ENCODE measurements at places on chromosomes 11 and 22.

DNA sequence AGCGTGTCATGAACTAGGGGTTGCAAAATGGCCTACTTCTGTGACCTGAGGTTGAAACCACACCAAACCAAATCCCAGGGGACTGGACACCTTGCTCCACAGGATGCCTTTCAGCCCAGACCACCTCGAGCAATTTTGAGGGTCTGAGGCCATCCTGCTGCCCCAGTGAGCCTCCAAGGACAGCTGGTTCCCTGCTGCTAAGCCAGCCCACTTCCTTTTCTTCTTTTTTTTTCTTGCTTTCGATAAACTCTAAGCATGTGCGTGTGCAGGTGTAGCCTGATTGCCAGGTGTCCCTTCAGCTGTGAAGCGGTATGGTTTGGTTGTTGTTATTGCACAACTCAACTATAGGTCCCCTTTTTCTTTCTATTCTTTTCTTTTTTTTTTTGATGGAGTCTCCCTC lies 2.7 kb downstream of the CRYBB1 start:
- DNase-seq: no peak

GRCh38 chr22:31569126-31569525 lies 72.8 kb downstream of the SFI1 start:
- no peak for DNase-seq

DNA sequence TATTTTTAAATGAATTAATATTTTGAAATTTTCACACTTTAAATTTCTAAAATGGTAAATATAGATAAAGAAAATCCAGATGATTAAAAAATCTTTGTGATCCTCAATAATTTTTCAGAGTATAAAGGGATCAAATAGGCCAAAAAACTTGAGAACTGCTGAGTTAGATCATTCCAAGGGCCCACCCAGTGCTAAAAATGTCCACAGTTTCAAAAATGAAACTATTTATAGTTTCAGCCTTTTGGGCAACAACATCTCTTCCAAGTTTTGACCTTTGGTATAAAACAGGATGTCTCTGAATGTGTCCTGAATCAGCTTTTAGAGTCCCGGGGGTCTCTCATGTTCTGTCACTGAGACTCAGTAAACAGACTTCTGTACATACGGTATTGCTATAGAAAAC lies 20.9 kb upstream of the BAIAP2L2 start:
- no peak for DNase-seq

DNA sequence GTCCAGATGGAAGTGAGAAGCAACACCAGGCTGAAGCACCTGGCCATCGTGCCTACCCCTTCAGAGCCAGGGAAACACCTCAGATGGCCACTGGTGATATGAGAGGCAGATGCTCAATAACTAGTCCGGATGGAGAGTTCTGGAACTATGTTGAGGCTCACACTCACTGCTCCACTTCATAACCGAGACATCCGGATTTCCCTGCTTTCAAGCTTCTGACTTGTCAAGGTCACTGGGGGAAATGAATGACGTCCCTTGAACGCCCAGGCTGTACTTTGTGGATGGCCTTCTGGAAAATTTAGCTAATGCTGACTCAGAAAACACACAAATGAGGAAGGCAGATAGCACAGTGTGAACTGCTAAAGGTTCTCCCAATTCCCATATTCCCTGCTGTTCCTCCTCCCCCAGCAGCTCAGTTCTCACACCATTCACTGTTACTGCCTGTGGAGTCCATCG lies at the start of gene LYVE1:
Gene LYVE1 (minus strand): TSS at position 180 of the 456 bp plus-strand sequence. CDS start 133 bp downstream, at position 47.
- DNase-seq: no peak

DNA sequence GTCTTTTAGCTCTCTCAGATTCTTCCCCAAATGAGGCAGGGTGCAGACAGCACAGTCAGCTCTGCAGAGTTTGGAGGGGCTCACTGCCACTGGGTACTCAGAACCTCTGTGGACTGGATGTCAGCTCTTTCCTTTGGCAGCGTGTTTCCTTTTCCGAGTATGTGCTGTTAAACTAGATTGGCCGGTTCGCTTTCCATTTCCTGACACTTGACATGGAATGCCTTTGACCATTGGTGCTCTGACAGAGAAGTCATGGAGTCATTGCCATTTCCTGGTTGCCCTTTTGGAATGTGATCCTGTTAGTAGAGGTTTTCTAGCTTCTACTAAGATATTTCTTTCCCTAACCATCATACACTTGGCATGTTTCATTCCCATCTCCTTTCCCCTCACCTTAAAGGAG lies 86.7 kb downstream of the SWAP70 start:
- no peak for DNase-seq

GRCh38 chr11:102306048-102306597 lies 11.2 kb upstream of the BIRC3 start:
- DNase-seq: no peak

GRCh38 chr11:123484448-123484847 lies 54.4 kb downstream of the GRAMD1B start:
- no peak for DNase-seq

DNA sequence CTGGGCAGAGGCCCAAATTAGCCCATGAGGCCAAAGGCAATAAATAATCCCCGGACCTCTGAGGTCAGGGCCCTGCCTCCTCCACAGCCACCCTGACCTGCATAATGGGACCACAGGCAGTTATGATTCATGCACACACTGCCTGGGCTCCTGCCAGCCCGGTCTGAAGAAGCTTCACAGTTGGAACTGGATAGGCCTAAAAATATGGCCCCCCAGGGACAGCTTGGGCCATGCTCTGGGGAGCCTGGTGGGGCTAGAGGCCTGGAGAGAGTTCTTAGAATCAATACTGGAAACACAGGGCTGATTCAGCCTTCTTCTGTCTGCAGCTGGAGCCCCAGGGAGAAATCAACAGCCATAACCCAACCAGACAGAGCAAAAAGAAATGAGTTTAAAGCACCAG lies 112.8 kb upstream of the CADM1 start:
- peak; percentile 69 for DNase-seq

DNA sequence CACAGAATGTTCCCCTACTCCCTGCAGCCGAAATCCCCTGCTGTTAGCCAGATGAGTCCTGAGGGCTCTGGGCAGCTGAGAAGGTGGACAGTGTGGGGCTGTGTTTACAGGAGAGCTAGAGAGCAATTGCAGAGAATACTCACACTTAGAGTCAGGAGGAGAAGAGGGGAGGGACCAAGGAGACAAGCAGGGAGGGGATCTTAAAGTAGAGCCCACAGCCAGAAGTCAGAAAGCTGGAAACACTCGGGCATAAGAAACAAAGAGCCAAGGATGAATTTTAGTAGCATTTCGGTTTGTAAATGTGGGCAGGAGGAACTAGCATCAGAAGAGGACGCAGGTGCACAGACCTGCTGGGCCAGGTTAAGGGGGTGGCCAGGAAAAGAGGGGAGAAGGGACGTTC lies 1435.9 kb downstream of the BRD1 start:
- no peak for DNase-seq

DNA sequence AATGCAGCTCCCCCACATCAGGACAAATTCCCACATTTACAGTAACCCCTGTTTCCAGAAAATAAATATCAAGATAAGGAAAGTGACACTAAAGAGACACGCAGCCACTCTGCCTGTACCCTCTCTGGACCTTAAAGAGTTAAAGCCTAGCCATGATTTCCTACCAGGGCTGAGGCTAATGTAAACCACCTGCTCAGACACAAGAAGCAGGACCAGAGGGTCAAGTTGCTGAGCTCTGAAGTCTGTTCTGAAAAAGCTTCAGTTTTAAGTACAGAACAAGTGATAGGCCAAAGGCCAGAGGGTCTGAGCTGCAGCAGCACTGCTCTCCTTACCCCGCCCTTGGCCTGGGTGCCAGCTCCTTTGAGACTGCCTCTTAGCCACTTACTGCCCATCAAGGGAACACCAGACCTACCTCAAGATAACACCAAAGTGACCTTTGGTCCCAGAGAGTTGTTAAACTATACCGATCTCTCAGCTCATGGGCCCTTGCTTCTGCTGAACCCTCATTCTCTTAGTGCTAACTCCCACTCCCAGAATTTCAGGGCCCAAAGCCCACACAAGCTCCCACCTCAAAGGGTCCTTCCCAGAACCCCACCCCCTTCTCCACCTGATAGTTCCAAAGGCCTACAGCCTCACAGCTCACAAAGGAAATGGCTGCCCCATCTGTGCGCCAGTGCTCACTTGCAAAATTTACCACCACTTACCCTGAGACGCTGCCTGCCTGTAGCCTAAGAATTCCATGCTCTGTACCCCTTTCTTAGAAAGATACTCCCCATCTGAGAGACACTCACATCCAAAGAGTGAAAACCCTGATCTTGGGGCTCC lies 40.5 kb downstream of the IL18BP start:
- no peak for DNase-seq

DNA sequence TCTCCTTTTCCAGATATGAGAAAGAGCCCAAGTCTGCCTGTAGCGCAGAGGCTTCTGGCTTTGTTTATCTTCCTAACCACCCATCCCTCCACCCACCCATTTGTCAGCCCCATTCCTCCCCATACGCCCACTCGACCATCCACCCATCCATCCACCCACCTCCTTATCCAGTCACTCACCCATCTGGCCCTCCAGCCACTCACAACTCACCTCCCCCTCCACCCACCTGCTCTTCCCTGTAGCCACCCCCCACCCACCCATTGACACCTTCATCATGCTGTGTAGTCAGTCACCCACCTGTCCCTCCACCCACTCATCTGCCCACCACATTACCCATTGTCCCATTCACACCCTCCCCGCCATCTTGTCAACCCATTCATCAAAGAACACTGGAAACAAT lies 5.5 kb downstream of the CST6 start:
- no peak for DNase-seq

GRCh38 chr22:31526270-31526669 lies 29.9 kb downstream of the SFI1 start:
- DNase-seq: no peak

DNA sequence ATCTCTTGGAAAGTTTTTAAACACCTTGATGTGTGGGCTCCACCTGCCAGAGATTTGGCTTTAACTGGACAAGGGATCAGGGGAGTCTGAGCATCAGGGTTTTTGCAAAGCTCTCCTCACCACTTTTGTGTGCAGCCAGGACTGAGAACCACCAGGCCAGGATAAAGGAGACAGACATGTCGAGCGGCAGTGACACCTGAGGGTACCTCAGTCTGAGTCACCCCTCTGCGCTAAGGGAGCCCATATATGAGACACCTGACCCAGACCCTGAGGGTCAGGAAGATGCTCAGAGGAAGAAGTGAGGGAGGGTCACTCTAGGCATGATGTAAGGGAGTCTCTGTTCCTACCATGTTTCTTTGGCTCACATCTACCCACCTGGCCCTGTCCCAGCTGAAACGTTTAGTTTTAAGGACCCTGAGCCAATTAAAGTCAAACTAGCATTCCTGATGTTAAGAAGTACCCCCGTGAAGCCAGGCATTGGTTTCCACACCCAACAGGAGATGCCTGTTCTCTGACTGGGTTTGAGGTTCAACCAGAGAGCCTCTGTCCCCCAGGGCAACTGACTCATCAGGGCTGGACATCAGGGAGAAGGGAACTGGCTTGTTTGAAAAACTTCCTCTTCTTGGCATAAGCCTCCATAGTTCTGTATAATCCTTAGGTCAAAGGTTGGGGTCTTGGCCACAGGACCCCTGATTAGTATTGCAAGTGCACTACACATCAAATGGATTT lies 72.4 kb upstream of the BIRC3 start:
- DNase-seq: peak; percentile 70

- no peak for DNase-seq
These were observed 87.6 kb downstream of the LARGE2 start for GRCh38 chr11:46010100-46010499.

GRCh38 chr11:79062814-79063762 lies 377.7 kb downstream of the TENM4 start:
- DNase-seq: no peak

GRCh38 chr11:46278387-46279125 lies 1.1 kb downstream of the CREB3L1 start:
- DNase-seq: no peak

DNA sequence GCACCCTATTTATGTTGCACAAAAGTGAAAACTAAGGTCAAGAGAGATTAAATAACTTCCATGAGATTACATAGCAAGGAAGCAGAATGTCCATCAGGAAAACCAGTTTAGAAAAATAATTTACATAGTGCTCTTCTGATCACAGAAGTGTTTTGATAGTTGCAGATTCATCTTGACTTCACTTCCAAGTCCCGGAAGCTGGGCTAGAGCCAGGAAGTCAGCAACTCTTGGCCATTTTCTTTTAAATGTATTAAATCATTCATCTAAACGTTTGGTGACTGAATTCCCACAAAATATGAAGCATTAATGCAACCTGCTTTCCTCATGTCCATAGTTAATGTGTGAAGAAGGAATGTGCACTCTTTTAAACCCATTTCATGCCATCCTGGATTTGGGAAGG lies 29.7 kb downstream of the APLP2 start:
- DNase-seq: no peak

GRCh38 chr11:2779981-2780849 lies 80.4 kb upstream of the KCNQ1OT1 start:
- DNase-seq: no peak

GRCh38 chr22:46674367-46674781 lies 54.2 kb downstream of the GRAMD4 start:
- DNase-seq: no peak

- no peak for DNase-seq
These were observed 16.2 kb upstream of the BCR start for GRCh38 chr22:23164091-23164490.

GRCh38 chr22:35835267-35835997 lies 117.8 kb downstream of the APOL5 start:
- no peak for DNase-seq

GRCh38 chr11:48123254-48123875 lies 93.2 kb upstream of the OR4B1 start:
- no peak for DNase-seq

DNA sequence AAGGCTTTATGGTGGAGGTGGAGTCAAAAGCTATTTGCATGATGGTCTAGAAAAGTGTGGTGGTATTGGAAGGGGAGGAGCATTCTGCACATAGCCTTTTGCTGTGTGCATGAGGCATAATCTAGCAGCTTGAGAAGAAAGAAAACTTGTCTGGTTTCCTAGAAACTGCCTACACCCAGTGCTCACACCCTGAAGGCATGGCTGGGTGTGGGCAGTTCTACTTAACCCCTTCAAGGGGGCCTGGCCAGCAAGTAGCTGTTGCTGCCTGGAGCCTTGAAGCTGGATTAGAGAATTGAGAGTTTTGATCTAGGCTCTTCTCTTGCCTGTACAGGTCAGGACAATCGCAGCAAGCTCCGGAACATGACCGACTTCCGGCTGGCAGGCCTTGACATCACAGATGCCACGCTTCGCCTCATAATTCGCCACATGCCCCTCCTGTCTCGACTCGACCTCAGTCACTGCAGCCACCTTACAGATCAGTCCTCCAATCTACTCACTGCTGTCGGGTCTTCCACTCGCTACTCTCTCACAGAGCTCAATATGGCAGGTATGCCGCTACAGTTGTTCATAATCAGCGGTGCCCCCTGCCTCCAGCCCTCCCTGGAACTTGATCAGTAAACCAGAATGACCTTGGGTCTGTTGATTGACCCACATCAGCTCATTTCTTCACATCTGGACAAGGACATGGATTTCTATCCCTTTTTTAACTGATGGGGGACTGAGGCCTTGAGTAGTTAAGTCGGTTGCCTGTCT lies 12.2 kb upstream of the GRK2 start:
- DNase-seq: no peak

- no peak for DNase-seq
These were observed 50.3 kb downstream of the CD6 start for GRCh38 chr11:61021661-61022212.

- peak; percentile 53 for DNase-seq
These were observed 16.6 kb downstream of the SLC43A3 start for GRCh38 chr11:57410287-57410686.
